ENCODE measurements at places on chromosomes 13 and 19.

GRCh38 chr13:76890021-76890420, 3.8 kb upstream of the KCTD12 start:
- no peak for DNase-seq

DNA sequence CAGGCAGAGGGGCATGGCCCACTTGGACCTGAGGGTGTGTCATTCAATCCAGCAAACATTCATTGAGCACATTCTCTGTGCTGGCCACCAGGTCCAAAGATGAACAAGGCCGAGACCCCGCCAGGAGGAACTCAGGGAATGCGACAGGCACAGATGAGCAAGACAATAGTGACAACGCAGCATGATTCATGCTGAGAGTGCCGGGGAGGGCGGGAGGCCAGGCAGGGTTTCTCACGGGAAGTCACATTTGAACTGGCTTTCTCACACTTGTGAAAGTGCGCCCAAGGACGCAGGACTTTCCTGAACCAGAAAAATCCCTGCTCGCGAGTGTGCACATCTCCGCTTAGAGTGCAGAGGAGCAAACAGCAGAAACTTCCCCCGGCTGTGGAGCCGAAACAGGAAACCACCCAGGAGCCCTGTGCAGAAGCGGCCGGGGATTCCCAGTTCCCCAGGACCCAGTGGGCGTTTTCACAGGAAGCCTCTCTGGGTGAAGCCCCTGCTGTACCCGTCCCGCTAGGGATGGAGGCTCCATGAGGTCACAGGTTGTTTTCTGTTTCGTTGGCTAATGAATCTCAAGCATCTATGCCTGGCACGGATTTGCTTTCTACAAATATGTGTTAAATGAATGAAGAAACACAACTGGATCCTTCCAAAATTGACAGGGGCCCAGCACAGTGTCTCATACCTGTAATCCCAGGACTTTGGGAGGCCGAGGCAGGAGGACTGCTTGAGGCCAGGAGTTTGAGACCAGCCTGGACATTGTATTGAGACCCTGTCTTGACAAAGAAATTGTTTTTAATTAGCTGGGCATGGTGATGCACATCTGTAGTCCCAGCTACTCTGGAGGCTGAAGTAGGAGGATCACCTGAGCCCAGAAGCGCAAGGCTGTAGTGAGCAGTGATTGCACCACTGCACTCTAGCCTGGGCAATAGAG, 68.4 kb upstream of the TM9SF2 start:
- DNase-seq: peak; percentile 91

GRCh38 chr19:40358773-40359172, 10.3 kb downstream of the PLD3 start:
- DNase-seq: peak; percentile 69

DNA sequence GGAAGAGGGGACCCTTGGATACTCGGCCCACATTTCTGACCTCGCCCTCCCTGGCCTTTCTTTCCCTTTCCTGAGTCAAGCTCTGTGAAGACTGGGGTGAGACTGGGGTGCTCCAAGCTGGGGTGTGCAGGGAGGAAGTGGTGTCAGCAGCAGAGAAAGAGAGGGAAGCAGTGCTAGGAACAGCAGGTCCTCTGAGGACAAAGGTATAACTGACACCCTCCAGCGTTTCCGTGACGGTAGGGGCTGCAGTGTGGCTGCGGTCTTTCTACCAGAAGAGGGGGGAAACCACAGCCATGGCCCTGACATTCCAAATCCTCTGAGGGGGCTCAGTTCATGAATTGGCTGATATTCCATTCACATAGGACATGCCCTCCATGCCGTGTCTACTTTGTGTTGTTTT, 1.1 kb downstream of the KIR3DL2 start:
- DNase-seq: no peak

GRCh38 chr19:5177745-5178450, 162.7 kb downstream of the PTPRS start:
- no peak for DNase-seq

- no peak for DNase-seq
These were observed 6.1 kb upstream of the PRKD2 start for GRCh38 chr19:46723023-46723461.

DNA sequence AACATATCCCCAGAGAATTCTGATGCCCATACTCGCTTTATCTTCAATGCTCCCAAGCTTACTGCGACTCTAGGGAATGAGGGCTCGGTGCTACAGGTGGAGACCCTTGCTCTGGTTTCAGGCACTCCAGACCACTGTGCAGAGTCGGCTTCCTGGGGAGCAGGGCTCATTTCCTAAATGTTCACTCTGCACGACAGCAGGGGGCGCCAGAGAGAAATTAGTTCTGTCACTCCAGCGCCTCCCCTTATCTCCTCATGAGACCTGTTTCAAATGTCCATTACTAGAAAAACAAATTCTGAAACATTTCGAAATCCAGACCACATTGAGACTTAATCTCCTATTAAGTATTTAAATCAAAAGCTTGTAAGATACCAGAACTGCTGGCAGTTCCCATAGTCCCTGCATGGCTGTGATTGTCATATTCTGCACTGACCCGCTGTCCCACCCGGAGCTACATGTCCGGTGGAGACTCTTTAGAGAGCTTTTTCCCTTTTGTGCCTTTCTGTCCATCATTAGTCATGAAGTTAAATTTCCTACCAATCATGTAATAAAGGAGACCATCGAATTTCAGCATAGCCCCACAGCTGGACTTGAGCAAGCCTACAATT, 22.4 kb downstream of the EPSTI1 start:
- peak; percentile 73 for DNase-seq

GRCh38 chr13:41962994-41963393, 2.1 kb upstream of the VWA8 start:
- DNase-seq: no peak

All from CD4-positive, alpha-beta T cell treated with Interleukin-15 for 1 hour (primary cell).